PC-3 (cell line): ENCODE measurements at places on chromosomes 11 and 22.

DNA sequence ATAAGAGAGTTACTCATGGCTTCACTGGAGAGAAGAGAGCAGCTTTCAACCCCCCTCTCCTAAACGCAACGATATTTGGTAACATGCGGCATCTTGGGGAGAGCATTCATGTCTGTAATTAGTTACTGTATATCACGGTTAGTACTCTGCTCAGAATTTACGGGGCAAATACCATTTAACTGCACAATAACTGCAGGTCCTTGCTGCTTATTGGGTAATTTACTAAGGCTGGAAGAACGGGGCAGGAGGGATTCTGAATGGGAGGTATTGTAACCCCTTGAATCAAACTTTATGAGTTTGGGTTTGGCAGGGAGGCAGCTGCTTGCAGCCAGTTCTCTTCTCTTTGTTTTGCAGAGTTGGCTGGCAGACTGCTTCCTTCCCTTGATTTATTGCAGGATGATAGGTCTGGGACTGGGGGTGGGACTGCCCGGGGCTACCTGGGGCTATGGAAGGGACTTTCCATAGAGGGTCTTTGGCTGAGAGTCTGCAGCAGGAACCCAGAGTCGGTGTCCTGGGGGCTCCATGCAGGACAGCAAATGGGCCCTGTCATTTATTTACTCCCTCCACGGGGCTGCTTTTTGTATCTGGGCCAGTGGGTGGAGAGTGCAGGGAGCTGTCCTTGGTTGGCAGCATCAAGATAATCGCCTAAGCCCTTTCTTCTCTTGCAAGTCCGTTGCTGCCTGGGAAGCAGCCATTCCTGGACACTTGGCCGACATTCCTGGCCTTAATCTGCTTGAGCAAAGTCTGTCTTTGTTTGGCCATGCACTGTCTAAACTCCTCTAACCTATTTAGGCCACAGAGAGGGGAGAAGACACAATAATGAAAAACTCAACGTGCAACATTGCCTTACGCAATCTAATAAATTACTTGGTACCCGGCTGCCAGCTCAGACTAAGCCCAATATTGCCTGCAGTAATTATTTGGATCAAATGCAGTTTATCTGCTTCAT lies 188.9 kb downstream of the ST3GAL4 start:
- H3K27ac ChIP-seq = no peak overlapping the region
- H3K27me3 ChIP-seq = peaks cover 67% of the 10 kb centered on the region
- H3K4me3 ChIP-seq = no peak overlapping the region
- DNase-seq = peak; percentile 28

DNA sequence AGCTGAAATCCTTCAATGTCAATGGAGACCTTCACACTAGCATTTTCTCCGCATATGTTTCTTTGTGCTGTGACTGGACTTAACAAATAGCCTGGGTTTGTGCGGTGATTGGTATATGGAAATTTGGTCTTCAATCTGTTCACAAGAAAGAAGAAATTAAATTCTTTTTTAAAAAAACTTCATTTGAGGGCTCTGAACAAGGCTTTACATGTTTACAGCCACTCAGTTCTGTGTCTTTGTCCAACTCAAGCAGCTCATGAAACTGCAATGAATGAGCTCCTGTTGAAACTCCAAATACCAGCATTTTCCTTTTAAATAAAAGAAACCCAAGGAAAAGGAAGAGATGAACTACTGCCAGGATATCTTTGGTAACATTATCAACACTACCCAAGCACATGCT lies 57.3 kb downstream of the PIK3C2A start:
- H3K4me3 ChIP-seq = no peak overlapping the region
- no peaks in the 10 kb centered on the region; the same call in 1 of the 2 replicates for H3K36me3 ChIP-seq
- H3K4me1 ChIP-seq = peaks cover 7% of the 10 kb centered on the region
- H3K27ac ChIP-seq = no peak overlapping the region
- no peak for DNase-seq

- H3K27me3 ChIP-seq = no peaks in the 10 kb centered on the region
- H3K4me3 ChIP-seq = no peak overlapping the region
- peak; percentile 36 for DNase-seq
- no peak overlapping the region for H3K27ac ChIP-seq
- H3K36me3 ChIP-seq = no peaks in the 10 kb centered on the region
Measured at GRCh38 chr11:118618115-118618990, 10.9 kb downstream of the PHLDB1 start.

- H3K27me3 ChIP-seq = no peaks in the 10 kb centered on the region
- no peak for DNase-seq
- H3K27ac ChIP-seq = no peak overlapping the region
- H3K36me3 ChIP-seq = no peaks in the 10 kb centered on the region
- no peak overlapping the region for H3K4me3 ChIP-seq
Measured at GRCh38 chr11:2213384-2213842, 41.8 kb upstream of the TH start.

- DNase-seq = peak; percentile 92
- peak overlapping the region; percentile 25; the same call in 1 of the 2 replicates for H3K27ac ChIP-seq
- peaks cover 26% of the 10 kb centered on the region for H3K4me1 ChIP-seq
Measured at GRCh38 chr11:82682003-82682751, 51.5 kb downstream of the FAM181B start.

- H3K4me1 ChIP-seq = peaks cover 3% of the 10 kb centered on the region; the same call in 1 of the 2 replicates
- no peaks in the 10 kb centered on the region for H3K36me3 ChIP-seq
- DNase-seq = no peak
- no peaks in the 10 kb centered on the region for H3K27me3 ChIP-seq
Measured at GRCh38 chr22:20429254-20430100, 8.1 kb downstream of the SCARF2 start.

GRCh38 chr22:30159561-30160353 lies 79.5 kb downstream of the HORMAD2 start:
- DNase-seq = peak; percentile 67
- no peaks in the 10 kb centered on the region for H3K27me3 ChIP-seq
- H3K36me3 ChIP-seq = no peaks in the 10 kb centered on the region
- no peak overlapping the region for H3K27ac ChIP-seq

DNA sequence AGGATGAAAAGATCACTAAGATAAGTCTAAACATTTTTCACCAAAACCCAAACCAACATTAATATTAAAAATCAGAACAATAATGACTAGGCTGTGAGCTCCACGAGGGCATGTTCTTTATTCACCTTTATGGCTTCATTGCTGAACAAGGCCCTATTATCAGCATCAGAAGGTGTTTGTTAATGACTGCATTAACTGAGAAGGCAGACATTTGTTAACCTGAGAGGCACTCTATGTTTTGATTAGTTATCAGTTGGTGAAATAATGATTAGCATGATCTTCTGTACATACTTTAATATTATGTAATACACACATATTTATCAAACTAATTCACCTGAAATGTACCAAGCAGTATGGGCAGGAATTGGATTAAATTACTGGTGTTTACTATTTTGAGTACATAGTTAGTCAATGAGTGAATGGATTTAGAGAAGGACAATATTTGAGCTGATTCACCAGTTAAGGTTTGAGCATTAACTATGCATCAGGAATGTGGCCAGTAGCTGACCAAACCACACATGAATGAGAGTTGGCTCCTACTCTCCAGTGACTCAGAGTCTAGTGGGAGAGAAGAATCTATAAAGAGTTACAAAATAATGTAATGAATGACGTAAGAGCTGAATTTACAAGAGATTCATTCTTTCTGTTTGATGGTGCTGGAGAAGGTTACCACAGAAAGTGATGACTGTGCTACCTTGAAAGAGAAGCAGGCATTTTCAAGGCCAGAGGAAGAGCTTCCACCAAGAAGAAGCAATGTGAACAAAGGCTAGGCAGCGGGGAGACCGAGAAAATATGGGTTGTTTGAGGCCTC lies 6.7 kb downstream of the IL18 start:
- peak; percentile 100 for DNase-seq
- H3K36me3 ChIP-seq = peaks cover 30% of the 10 kb centered on the region
- H3K4me1 ChIP-seq = peaks cover 61% of the 10 kb centered on the region

DNA sequence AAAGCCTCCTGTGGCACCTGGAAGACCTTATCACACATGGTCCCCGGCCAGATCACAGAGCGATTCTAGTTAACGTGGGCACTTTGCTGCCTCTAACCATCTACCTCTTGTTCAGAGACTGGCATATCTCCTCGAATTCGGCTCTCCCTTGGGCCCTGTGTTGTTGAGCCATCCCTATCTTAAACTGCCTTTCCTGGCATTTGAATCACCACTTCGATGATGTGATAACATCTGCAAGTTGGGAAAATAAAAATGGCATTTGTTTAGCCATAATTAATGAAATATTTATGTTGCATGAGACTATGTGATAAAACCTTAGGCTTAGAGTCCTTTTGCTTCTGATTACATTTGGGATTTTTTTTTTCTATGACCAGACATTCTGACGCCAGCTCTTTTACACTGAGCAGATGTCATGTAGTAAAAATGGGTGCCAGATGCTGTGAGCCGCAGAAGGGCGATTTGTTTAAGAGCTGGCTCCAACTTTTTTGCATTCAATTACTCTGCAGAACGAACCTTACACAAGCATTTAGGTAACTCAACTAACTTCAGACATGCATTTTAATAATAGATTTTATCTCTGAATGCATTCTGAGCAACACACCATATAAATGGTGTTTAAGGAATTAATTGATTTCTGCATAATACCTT lies 58.5 kb upstream of the PARVA start:
- H3K27ac ChIP-seq = no peak overlapping the region

GRCh38 chr11:46696212-46696558 lies 4.2 kb downstream of the ARHGAP1 start:
- no peak for DNase-seq
- no peaks in the 10 kb centered on the region for H3K27me3 ChIP-seq
- H3K36me3 ChIP-seq = no peaks in the 10 kb centered on the region
- H3K27ac ChIP-seq = no peak overlapping the region

DNA sequence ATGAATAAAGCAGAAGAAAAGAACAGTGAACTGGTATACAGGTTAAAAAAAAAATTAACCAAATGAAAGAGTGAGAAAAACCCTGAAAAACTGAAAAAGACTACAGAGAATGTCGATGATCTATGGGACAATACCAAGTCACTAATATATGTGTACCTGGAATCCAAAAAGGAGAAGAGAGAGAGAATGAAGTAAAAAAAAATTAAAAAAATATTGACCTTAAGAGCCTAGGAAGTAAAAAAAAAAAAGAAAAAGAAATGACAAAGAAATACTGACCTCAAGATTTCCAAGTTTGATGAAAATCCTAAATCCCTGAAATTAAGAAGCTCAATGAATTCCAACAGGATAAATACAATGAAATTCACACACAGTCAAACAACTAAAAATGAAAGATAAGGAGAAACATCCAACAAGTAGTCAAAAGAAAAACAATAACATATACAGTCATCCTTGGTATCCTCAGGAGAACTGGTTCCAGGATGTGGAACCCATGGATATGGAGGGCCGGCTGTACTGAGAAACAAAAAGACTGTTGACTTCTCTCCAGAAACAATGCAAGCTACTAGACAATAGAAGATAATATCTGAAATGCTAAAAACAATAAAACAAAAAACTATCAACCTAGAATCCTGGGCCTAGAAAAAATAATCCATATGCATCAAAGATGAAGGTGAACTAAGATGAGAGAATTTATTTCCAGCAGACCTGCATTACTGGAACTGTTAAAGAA lies 33.5 kb upstream of the SERPIND1 start:
- H3K4me3 ChIP-seq = no peak overlapping the region
- H3K27me3 ChIP-seq = no peaks in the 10 kb centered on the region
- no peak for DNase-seq

GRCh38 chr22:38964989-38965388 lies 7.6 kb downstream of the APOBEC3A start:
- no peak for DNase-seq
- H3K4me1 ChIP-seq = no peaks in the 10 kb centered on the region
- no peaks in the 10 kb centered on the region for H3K27me3 ChIP-seq
- H3K36me3 ChIP-seq = no peaks in the 10 kb centered on the region
- H3K27ac ChIP-seq = no peak overlapping the region

DNA sequence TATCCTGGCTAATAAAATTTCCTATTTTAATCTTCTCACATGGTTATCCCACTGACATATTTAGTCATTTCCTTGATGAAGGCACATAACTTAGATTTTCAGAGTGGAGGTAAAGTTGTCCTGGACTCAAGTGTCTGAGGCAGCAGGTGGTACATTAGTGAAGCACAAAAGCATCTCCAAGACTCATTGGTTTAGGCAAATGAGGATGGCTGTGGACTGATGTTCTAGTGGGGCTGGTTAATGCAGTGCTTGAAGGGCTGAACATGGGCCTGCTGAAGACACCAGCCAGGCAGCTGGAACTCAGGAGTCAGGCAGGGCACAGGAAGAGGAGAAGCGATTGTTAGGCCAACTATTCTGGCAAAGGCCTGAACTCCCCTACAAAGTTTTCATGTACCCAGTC lies 76.3 kb upstream of the SESN3 start:
- no peaks in the 10 kb centered on the region for H3K4me1 ChIP-seq
- H3K27ac ChIP-seq = no peak overlapping the region
- H3K4me3 ChIP-seq = no peak overlapping the region
- H3K36me3 ChIP-seq = no peaks in the 10 kb centered on the region
- DNase-seq = no peak

GRCh38 chr11:44133335-44133946 lies 38.0 kb downstream of the EXT2 start:
- DNase-seq = peak; percentile 59
- no peak overlapping the region for H3K4me3 ChIP-seq
- peaks cover 14% of the 10 kb centered on the region for H3K4me1 ChIP-seq
- H3K27ac ChIP-seq = no peak overlapping the region

DNA sequence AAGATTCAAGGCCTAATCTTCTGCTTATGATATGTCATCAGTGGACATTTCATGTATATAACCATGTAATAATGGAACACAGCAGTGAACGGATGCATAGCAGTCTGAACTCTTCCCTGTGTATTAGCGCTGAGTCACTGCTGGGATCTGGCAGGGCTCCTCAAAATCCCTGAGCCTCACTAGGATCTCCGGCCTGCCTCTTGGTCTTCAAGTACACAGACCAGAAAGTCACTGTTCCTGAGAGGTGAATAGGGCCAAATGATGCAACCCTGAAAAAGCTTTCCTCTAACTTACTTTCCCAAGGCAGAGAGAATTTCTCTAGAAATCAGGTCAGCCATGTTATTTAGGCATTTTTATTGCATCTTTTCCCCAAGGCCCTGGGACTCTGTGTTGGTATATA lies 35.0 kb downstream of the POU2AF1 start:
- H3K4me1 ChIP-seq = no peaks in the 10 kb centered on the region
- no peak overlapping the region for H3K4me3 ChIP-seq
- no peaks in the 10 kb centered on the region for H3K36me3 ChIP-seq
- H3K27ac ChIP-seq = no peak overlapping the region
- DNase-seq = peak; percentile 50
- H3K27me3 ChIP-seq = peaks cover 43% of the 10 kb centered on the region

- no peaks in the 10 kb centered on the region for H3K27me3 ChIP-seq
- H3K4me1 ChIP-seq = no peaks in the 10 kb centered on the region
- H3K27ac ChIP-seq = no peak overlapping the region
- no peak overlapping the region for H3K4me3 ChIP-seq
Measured at GRCh38 chr11:39990421-39990831, 1469.0 kb downstream of the LRRC4C start.
